Activated CD4-positive, alpha-beta T cell treated with anti-CD3 and anti-CD28 coated beads, Interleukin-2, amount 50 U/mL, for 48 hours (primary cell): ENCODE measurements at places on chromosomes 12 and 14.

- DNase-seq: no peak
Measured at GRCh38 chr12:108930155-108930554, 50.3 kb downstream of the DAO start.

DNA sequence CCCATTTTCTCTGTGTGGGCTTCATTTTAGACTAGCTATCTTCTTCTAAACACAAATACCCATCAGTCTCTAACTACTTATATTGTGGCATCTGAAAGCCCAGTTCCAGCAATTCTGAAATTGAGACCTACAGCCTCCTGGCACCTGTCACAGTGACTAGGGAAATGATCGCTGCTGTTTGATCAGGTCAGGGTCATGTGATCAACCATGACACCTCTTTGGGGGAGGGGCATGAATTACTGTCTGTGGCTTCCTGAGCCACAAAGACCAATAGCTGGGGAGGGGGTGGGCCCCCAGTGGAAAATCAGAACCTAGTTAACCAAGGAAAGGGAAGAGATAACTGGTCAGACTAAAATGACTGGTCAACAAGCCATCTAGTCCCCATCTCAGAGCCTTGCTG lies 14.1 kb downstream of the WSCD2 start:
- no peak for DNase-seq

DNA sequence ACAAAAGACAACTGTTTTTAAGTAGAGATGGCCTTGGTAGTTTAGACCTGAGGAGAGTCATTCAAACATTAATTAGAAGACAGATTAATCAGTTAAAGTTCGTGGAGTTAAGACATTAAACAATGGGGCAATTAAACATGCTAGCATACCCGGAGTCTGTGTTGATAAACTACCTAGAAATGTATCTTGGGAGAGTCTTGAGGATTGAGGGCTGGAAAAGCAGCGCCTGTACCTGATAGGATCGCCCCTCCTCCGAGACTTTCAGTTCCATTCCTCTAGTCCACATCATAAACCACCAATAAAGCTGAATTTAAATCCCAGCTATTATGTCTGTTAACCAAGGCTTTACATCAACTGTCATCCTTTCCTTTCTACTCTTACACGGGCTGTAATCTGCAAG lies 1.0 kb upstream of the KRAS start:
- DNase-seq: no peak

- peak; percentile 19 for DNase-seq
Measured at GRCh38 chr14:22981090-22981875, 1.1 kb downstream of the AJUBA start.

DNA sequence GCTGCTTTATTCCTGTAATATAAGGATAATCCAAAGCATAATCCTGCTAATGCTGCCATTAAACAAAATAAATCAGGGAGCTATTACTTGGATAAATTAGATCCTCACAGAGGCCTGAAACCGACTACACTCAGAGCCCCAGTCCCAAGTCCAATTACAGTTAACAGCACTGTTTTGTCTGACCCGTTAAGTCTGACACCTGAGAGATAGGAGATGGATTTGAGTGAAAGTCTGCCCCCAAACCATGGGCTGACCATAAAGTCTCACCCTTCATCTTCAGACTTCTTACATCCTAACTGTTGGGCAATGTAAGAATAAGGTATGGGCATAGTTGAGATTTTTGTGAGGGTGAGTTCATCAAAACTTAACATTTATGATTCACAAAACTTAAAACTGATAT lies 181.7 kb downstream of the PLCZ1 start:
- DNase-seq: no peak
